Iris pigment epithelial cell (primary cell): ENCODE measurements at places on chromosomes 3 and 15.

GRCh38 chr3:101466465-101467309 is 46.3 kb downstream of the SENP7 start:
- no peak for DNase-seq

GRCh38 chr3:177978946-177979345 is 557.3 kb upstream of the KCNMB2 start:
- no peak for DNase-seq

GRCh38 chr3:155185631-155186071 is 105.5 kb downstream of the MME start:
- DNase-seq: peak; percentile 76

DNA sequence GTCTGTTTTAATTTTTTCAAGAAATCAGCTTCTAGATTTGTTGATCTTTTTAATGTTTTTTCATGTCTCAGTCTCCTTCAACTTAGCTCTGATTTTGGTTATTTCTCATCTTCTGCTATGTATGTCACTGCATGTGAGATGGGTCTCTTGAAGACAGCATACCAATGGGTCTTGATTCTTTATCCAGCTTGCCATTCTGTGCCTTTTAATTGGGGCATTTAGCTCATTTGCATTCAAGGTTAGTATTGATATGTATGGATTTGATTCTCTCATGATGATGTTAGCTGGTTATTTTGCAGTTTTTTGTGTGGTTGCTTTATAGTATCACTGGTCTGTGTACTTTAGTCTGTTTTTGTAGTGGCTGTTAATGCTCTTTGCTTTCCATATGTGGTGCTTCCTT is 39.4 kb downstream of the CEP63 start:
- no peak for DNase-seq

- DNase-seq: peak; percentile 81
Observed at GRCh38 chr3:194928227-194928626, 242.5 kb downstream of the FAM43A start.

- no peak for DNase-seq
Observed at GRCh38 chr15:62979252-62979651, 63.3 kb upstream of the TPM1 start.

- no peak for DNase-seq
Observed at GRCh38 chr15:39430389-39430788, 150.5 kb upstream of the THBS1 start.

DNA sequence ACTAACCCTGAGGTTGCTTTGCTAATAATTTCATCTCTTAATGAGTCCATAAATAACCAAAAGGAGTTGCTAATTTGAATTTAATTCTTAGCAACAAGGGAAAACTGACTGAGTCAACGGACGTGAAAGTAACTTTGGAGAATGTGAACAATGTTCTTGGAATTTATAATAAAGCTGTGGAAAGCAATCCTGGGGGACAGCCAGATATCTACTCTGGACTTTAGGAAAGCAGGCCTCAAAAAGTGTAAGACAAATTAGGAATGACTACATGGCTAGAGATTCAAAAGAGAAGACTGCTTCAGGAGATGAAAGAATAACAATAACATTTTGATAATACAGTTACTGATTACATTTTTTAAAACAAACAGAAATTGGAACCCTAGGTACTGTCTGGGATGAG is 318.4 kb upstream of the COL8A1 start:
- peak; percentile 85 for DNase-seq

GRCh38 chr3:119571230-119571629 is 8.1 kb upstream of the ADPRH start:
- DNase-seq: no peak

GRCh38 chr15:64423970-64424369 is 36.3 kb downstream of the TRIP4 start:
- DNase-seq: no peak

DNA sequence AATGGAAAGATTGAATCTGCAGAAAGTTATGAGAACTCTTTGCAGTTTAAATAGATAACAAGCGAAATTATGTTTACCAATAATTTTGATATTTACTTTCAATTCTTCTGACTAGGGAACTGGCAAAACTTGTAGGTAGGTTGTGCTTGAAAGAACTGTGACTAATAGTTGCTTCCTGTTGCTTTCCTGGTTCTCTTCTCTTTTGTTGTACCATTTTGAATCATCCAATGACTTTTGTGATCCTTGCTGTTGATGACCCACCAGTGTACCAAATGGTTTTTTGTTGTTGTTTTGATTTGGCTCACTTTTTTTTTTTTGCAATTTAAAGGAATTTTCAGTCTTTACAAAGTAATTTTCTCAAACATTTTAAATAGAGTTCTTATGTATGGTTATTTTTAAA is 64.9 kb upstream of the DCBLD2 start:
- no peak for DNase-seq
